ENCODE measurements at places on chromosomes 11 and 22. TPM values are rescaled to one million over a fixed set of nuclear protein-coding genes. Genes with fewer than 3 reads are reported as not detected.

The LGR4 gene
- 87.1 TPM for total RNA-seq

The OR51B4 gene
- not detected for total RNA-seq

- peaks cover 27% of the 10 kb centered on the region for H3K4me1 ChIP-seq
- no peak overlapping the region for H3K4me3 ChIP-seq
- H3K27me3 ChIP-seq = peaks cover 18% of the 10 kb centered on the region
- no peaks in the 10 kb centered on the region for H3K36me3 ChIP-seq
- peak overlapping the region; percentile 70 for H3K27ac ChIP-seq
- no peak for DNase-seq
Measured at GRCh38 chr11:2837651-2838050, 47.9 kb downstream of the CDKN1C start.

DNA sequence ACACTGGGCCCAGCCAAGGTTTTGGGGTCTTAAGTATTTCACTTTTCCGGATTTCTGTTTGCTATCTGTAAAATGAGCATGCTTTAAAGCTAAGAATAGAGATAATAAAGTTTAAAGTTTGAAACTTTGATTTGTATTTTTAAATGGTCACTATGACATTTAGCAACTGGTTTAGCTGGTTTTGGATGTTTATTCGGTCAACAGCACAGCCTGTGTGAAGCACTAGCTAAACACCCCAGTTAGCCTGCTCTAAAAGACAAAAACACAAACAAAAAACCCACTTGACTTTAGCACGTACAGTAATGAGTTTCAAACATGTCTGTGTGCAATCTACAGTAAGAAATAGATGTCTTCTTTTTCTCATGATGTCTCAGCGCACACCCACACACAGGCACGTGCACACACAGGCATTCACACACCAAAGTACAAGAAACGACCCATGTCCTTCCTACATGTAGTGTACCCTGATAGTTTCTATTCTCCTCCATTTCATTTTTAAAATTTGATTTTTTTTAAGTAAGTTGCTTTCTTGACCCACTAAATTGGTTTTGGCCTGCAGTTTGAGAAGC is 29.4 kb downstream of the SLC1A2 start:
- H3K36me3 ChIP-seq = peaks cover 12% of the 10 kb centered on the region
- peaks cover 6% of the 10 kb centered on the region for H3K27me3 ChIP-seq
- peaks cover 34% of the 10 kb centered on the region for H3K4me1 ChIP-seq
- no peak overlapping the region for H3K4me3 ChIP-seq
- no peak for DNase-seq

DNA sequence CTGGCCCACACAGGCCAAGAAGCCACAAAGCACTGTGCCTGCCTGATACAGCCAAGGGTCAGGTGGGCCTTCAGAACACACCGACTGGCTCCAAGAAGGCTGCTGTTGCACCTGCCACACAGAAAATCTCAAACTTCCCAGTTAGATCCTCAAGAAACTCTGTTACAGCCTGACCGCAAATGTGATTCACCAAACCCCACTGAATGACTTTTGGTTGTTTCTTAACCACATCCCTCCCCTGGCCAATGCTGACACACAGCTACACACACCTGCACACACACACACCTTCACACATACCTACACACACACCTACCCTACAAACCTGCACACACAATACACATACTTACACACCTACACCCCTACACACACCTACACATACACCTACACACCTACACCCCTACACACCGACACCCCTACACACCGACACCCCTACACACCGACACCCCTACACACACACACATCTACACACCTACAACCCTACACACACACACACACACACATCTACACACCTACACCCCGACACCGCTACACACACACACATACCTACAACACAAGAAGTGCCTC is 31.5 kb downstream of the CDKN1C start:
- H3K4me3 ChIP-seq = no peak overlapping the region
- H3K4me1 ChIP-seq = peaks cover 2% of the 10 kb centered on the region
- no peaks in the 10 kb centered on the region for H3K36me3 ChIP-seq
- no peak overlapping the region for H3K27ac ChIP-seq

DNA sequence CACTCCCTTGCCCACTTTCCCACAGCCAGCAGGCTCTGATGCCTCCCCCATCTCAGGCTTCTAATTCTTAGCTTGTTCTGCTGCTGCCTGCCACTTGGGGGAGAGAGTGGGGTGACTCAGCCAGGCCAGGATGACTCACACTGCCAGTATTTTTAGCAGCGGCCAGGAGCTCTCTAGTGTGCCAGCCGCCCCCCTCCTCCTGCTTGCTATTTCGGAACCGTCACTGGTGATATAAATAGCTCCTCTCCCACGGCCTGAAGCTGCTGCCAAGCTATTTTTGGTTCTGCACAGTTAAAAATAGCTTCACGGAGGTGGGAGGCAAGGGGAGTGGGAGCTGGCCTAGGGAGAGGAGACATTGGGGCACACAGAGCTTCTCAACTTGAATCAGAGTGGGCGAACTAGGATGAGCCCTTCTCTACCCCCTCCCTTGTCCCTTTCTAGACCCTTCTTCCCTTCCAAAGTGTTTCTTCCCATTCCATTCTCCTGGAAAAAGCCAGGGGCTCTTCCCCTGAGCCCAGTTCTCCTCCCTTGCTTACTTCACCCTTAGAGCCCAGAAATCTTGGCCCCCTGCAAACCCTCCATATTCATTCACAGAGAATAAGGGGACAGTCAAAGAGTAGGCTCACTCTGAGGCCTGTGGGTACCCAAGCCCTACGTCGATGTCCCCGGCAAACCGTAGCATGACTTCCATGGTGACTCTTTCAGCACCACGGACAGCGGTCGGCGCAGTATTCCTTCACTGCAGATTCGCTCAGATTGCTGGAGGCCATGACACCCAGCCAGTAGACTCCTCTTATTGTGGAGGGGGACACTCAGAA is 2.5 kb upstream of the NPAS4 start:
- DNase-seq = peak; percentile 69
- H3K27ac ChIP-seq = peak overlapping the region; percentile 48
- H3K4me1 ChIP-seq = peaks cover 23% of the 10 kb centered on the region
- H3K4me3 ChIP-seq = peak overlapping the region; percentile 79
- peaks cover 28% of the 10 kb centered on the region for H3K27me3 ChIP-seq

- H3K27ac ChIP-seq = no peak overlapping the region
- peaks cover 17% of the 10 kb centered on the region for H3K4me1 ChIP-seq
- no peaks in the 10 kb centered on the region for H3K36me3 ChIP-seq
- DNase-seq = no peak
- H3K4me3 ChIP-seq = no peak overlapping the region
Measured at GRCh38 chr11:35290876-35291275, 128.5 kb downstream of the SLC1A2 start.

The XRRA1 gene
- total RNA-seq = 8.6 TPM

DNA sequence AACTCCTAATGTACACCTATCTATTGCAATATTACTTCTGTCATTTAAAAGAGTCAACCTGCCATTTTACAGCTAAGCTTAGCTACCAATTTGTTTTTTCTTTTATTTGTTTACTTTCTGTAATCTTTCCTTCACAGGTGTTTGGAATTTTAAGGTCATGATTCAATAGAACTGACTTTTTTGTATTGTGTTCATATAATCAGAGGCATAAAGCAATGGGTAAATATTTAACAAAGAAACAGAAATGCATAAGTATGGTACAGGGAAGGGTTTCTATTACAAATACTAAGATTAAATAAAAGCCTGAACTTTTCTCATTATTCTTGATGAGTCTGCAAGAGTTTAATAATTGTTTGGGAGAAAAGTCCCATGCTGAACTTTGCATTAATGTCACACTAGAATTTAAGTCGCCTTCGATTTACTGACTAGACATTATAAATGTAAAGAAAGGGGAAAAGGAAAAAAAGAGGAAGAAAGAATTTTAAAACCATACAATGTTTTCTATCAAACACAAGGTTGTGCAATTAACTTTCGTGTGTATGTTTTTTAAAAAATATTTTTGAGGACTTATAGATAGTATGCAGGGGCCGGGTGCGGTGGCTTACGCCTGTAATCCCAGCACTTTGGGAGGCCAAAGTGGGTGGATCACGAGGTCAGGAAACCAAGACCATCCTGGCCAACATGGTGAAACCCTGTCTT is 35.0 kb upstream of the HIPK3 start:
- no peak for DNase-seq
- H3K27me3 ChIP-seq = no peaks in the 10 kb centered on the region
- H3K36me3 ChIP-seq = no peaks in the 10 kb centered on the region
- no peaks in the 10 kb centered on the region for H3K4me1 ChIP-seq
- no peak overlapping the region for H3K27ac ChIP-seq

The ADORA2A gene
- 15.9 TPM for total RNA-seq

GRCh38 chr11:12330485-12331231 is 46.7 kb upstream of the PARVA start:
- H3K4me3 ChIP-seq = no peak overlapping the region
- H3K27ac ChIP-seq = peak overlapping the region; percentile 45
- peaks cover 22% of the 10 kb centered on the region for H3K4me1 ChIP-seq
- DNase-seq = no peak

All from glutamatergic neuron (in vitro differentiated cells).